ENCODE measurements at places on chromosomes 4 and X. TPM values are rescaled to one million over a fixed set of nuclear protein-coding genes. Genes with fewer than 3 reads are reported as not detected.
A peak's percentile ranks its signal among the peaks of the same experiment; 100 is the strongest.

DNA sequence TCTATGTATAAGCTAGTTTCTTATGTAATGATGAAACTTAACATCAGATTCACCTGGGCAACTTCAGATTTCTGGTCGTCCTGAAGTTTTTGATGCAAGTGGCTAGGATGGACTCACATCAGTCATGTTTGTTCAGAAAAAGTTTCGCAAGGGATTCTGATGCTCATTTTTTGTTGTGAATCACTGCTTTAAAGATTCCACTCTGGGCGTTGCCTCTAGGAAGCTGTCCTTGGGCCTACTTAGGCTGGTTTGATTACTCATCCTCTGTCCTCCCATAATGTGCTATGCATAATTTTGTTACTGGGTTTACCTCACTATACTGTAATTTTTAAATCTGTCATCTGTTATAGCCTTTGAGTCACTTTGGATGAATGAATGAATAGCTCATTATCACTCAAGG, 30.8 kb downstream of the HERC3 start:
- DNase-seq = peak; percentile 65

DNA sequence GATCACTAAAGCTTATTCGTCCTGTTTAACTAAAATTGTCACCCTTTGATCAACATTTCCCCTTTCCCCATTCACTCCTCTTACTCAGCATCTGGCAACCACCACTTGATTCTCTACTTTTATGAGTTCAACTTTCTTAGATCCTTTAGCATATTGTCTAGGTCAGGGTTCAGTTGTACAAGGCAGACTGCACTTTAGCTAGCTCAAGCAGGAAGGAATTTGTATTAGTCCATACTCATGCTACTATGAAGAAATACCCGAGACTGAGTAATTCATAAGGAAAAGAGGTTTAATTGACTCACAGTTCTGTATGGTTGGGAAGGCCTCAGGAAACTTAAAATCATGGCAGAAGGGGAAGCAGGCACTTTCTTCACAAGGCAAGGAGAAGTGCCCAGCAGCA, 44.3 kb downstream of the TASL start:
- DNase-seq = no peak

GRCh38 chr4:114754616-114755015, 156.0 kb downstream of the UGT8 start:
- no peak for DNase-seq

DNA sequence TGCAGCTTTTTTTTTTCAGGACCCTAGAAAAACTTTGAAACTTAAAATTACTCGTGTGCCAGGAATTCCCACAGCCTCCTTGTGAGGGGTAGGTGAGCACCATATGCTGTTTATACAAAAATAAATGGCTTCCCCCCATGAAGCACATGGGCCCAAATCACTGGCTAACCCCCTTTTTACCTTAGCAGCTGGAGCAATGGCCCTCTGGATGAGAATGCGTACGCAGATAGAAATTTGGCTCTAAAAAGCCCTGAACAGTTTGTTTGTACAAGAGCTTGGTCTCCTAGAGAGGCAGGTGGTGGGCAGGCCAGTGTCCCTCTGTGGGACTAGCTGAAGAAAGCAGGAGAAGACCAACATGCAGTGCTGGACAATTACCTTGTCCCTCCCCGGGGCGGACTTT, 76.5 kb downstream of the SLC9A6 start:
- DNase-seq = no peak

DNA sequence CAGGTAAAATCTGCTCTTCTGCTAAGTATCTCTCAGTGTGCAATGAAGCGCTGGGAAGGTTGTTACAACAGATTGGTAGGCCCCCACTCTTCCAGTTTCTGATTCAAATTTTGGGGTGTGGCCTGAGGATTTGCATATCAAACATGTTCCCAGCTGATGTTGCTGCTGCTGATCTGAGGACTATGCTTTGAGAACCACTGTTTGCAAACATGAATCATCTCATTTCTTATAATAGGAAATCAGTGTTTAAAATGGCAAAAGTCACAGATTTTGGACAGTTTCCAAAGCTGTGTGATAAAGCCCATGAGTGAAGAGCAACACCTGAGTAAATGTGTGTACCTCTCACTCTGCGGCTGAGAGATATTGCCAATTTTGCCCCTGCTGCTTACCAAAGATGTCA, 36.2 kb upstream of the NDNF start:
- no peak for DNase-seq

DNA sequence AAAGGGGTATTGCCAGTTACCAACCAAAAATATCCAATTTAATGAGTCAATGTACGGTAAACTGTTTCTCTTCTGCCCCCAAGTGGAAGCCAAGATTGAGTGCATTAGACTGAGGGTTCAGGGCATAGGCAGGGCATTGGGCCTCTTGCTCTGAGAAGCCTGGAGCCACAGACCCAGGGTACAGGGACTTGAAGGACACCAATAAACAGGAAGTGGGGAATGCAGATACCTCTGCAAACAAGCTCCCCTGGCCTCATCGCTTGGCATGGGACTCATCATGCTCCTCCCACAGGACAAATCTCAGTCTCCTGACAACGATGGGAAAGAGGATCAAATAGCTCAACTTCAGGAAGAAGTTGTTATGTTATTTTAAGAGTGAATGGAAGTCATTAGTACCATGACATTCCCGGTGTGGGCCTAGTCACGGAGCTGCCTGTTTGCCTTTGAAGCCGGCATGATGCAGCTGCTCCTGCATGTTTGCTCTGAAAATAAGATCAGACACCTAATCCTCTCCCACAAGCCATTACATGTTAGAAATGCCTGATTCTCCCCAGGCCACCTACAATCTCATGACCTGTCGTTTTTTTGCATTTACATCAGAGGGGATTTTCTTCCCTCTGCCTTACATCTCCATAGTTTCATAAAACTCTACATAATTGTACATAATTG, 224.2 kb downstream of the RCHY1 start:
- peak; percentile 31 for DNase-seq

DNA sequence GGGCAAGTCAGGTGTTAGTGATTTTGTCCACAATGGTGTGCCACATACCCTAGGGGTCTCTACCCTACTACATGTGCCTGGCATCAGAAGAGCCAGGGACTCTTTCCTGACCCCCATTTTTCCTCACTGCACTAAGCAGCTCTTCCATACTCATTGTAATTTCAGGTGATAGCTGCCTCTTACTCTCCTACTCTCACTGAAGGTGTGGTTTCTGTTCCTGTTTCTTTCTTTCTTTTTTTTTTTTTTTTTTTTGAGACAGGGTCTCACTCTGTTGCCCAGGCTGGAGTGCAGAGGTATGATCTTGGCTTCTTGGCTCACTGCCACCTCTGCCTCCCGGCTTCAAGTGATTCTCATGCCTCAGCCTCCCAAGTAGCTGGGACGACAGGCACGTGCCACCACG, 164.9 kb upstream of the USP9X start:
- DNase-seq = no peak

DNA sequence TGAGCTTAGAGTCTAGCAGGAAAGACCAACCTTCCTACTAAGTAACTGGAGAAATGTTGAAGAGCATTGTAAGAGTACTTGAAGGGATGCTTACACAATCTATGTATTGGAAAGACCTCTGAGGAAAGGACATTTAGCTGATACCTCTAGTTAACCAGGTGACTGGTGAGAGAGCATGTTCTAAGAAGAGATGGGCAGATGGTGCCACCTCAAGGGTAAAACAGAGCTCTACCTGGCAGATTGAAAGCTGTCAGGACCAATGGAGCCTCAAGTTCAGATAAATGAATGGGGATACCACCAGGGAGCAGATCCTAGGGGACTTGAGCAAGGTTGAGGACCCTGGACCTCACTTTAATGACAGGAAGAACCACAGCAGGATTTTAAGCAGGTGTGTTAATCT, 196.4 kb downstream of the QDPR start:
- no peak for DNase-seq

DNA sequence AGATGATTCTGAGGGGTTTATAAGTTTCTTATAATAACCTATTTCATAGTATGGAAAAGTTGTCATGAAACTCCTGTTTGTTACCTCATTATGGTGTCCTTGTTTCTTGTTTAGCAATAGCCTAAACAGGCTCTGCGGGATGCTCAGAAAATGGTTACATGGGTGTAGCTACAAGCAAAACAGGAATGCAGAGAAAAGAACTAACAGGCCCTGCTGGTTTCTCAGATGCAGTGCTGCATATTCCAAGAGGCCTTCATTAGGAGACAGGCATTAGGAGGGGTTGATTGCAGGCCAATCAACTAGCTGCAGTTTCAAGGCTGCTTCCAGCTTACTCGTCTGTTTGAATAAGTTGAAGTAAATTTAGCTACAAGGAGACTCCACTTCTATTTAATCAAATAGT, 37.6 kb upstream of the HPGD start:
- DNase-seq = no peak

- DNase-seq = peak; percentile 29
Observed at GRCh38 chr4:141248029-141248428, 27.3 kb downstream of the ZNF330 start.

GRCh38 chr4:79306795-79307194, 19.1 kb downstream of the NAA11 start:
- no peak for DNase-seq

DNA sequence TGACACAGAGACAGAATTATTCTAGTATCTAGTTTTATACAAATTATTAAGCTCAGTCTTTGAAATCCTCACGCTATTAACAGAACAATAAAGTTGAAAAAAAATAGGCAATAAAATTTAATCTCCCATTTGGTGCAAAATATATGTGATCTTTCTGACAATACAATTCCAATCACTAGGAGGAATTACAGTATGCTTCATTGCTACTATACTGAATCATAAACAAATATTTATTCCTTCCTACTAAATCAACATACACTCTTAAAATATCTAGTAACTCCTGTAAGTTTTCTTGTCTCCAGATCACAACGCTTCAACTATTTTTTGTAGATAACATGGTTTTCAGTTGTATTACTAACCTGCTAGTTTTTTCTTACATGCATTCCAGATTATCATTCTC, 45.7 kb downstream of the KLHL8 start:
- peak; percentile 64 for DNase-seq

DNA sequence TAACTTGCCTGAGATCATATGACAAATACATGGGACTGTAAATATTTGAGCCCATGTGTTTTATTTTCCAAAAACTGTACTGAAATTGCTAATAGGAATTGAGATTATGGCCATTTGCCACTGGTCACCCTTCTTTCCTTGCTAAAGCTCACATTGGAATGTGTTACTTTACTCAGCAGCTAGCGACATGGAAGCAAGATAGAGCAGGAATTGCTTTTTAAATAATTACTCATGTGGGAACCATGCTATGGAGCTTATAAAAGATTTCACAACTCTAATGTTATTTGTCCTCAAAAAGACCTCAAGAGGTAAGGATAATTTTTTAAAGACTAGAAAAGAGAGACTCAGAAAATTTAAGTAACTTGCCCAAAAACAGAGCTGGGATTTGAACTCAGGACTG, 48.8 kb upstream of the AFAP1 start:
- DNase-seq = peak; percentile 79

DNA sequence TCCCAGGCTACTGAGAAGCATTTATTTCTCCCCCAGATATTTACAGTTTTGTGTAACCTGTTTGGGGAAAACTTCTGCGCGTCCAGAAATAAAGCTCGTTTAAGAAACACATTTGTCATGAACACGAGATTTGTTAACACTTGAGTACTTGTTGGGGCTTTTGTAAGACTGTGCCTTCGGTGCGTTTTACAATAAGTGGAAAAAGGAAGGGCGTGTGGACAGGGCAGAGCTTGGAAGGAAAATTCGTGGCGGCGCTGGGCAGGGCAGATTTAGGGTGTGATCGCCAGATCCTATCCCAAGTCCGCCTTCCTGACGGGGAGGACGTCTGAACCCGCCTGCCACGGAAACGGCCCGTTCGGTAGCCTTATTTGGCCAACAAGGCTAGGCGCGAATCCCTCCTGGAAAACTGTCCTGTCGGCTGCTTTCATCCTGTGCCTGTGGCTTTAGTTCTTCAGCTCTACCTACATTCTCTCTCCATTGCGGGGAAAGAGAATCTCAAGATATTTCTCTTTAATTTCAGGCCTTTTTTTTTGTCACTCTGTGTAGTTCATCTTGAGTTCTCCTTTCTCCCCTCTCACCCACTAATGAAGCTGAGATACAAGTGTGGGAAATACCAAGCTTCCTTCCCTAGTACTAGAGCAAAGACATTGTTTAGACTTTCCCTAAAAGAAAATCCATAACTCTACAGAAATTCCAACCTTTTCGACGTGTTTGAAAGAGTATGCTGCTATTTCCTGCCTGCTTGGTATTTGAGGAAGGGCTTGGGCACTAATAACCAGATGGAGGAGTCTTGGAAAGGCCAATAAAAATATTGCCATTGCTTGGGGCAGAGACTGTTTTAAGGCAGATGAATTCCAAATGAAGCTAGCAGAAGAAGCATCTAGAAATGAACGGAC, 982 bp downstream of the PDLIM5 start:
- DNase-seq = peak; percentile 80

GRCh38 chr4:182600856-182601255, 316.3 kb downstream of the DCTD start:
- DNase-seq = no peak

GRCh38 chr4:184477201-184477999, 3.0 kb upstream of the IRF2 start:
- no peak for DNase-seq

DNA sequence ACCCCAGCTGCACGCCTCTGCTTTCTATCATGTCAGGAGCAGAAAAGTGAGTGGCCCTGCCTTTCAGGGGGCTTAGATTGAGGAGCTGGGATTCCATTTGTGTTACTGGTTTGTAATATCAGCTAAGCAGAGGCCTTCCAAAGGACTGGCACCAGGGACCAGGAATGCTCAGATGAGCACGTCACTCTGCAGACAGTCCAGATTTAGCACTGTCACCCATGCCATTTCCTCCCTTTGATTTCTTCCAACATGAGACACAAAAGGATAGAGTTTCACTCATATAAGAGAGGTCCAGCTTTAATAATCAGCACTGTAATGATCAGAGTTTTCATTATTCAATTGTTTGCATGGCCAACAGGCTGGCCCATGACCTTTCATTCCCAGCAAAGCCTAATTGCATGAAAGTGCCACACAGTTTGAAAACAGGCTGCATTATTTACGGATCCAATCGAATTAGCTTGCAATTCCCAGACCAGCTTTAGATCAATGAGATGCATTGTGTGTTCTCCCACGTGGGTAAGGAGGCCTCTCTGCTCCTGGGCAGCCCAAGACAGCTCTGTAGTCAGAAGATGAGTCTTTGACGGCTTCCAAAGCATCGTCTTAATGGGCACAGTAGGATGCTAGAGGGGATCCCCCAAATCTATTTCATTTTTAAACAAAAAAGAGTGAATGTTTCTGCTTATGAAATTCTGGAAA, 9.8 kb upstream of the SLC2A9 start:
- peak; percentile 54 for DNase-seq

Gene SLC26A1
- 0.36 TPM for total RNA-seq

Gene ARMCX4
- 5.0 TPM for total RNA-seq

Gene GPR50
- not detected for total RNA-seq

Gene NUDT10
- total RNA-seq = 2.7 TPM

Gene CTSO
- total RNA-seq = 25.0 TPM

Gene F8A1
- total RNA-seq = 3.8 TPM

Gene HERC6
- 12.4 TPM for total RNA-seq

Gene PCYT1B
- 1.1 TPM for total RNA-seq

Gene ARHGAP10
- 31.5 TPM for total RNA-seq

Gene GLRA3
- total RNA-seq = not detected

Gene ASB5
- 0.29 TPM for total RNA-seq

Measured in osteoblast (primary cell).